ENCODE measurements at places on chromosomes 6 and 20.

DNA sequence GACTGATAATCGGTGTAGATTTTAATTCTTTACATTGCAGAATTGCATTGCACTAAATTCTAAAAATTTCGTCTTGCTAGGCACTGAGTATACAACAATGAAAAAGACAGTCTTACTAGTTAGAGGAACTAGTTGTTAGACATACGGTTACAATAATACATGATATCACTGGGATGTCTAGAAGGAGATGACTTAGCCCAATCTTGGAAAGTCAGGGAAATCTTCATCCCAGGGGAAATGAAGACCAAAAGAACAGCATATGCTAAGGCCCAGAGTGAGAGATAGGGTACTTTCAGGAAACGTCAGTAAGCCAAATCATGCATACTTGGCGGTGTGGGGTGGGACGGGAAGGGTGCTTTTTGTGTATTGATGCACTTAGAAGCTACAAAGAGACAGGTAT lies 901 bp downstream of the CEP57L1 start:
- DNase-seq, result no peak

DNA sequence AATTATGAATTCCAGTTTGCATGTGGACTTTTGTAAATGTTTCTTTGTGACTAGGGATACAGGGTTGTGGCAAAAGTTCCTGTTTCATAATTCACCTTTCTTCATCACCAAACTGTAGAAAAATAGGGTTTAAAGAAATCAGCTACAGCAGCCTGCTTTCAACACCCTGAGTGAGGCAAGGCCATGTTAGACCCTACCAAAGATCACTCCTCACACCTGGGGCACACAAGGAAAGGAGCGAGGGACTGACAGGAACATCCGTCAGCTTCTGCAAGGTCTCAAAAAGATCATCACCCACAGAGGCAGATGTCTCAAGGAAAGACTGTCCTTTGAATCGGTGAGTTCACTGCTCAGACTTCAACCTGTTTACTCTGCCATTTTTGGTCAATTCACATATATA lies 10.5 kb upstream of the STX11 start:
- DNase-seq, result no peak

GRCh38 chr6:155003476-155003875 lies 8.4 kb downstream of the TIAM2 start:
- DNase-seq, result no peak

DNA sequence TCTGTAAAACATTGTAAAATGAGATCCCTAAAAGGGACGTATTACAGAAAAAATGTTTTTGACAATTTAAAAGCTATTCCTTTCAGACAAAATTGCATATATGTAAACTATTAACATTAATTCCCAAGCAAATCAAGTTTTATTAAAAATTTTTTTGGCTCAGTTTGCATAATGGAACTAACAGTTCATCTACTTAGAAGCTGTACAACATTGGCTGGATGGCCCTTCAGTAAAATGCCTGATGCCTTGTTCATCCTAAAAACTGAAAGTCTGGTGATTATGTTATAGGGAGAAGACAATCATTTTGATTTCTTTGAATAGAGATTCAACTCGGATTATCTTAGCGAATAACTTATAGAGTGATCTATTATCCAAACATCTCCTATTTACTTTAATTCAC lies 52.8 kb downstream of the ADGRG6 start:
- no peak for DNase-seq
